ENCODE measurements at places on chromosomes 13 and 19. TPM values are rescaled to one million over a fixed set of nuclear protein-coding genes. Genes with fewer than 3 reads are reported as not detected.

The ZNF266 gene
- 14.5 TPM for total RNA-seq

The LILRB4 gene
- total RNA-seq = 2.3 TPM

The NAA16 gene
- total RNA-seq = 54.4 TPM

The TNFAIP8L1 gene
- total RNA-seq = 7.6 TPM

The PMIS2 gene
- total RNA-seq = not detected
